IPS DF 19.7 (cell line): ENCODE measurements at places on chromosomes 4 and X.

DNA sequence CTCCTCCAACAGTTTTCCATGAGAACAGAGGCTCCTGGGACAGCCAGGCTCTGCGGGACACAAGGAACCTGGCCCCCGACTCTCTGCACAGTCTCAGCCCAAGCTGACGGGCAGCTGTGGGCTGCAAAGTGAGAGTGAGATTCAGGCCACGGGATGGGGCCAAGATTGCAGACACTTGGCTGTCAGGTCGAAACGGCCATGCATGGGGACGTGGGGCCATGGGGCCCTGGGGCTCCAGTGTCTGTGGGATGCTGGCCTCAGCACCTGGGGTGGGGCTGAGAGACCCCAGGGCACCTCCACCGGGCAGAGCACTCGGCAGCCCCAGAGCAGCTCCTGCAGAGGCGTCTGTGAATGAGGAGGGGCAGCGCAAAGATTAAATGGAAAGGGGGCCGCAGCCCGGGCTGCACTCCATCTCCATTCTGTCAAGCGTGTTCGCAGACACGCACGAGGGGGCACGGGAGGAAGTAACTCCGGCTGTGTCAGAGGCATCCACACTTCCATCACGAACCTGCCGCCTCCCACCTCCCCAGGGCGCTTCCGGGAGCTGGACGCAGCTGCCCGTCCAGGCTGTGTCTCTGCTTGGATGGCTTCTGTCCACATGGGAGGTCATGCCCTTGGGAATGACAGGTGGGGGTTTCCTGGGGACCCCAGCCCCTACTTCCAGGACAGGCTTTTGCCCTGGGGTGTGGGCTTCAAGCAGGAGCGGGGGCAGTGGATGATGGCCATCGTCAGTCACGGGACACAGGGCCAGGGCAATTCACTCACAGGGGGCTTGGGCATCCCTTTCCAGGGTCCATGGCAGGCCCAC is 82.8 kb upstream of the NKX1-1 start:
- no peak for DNase-seq

DNA sequence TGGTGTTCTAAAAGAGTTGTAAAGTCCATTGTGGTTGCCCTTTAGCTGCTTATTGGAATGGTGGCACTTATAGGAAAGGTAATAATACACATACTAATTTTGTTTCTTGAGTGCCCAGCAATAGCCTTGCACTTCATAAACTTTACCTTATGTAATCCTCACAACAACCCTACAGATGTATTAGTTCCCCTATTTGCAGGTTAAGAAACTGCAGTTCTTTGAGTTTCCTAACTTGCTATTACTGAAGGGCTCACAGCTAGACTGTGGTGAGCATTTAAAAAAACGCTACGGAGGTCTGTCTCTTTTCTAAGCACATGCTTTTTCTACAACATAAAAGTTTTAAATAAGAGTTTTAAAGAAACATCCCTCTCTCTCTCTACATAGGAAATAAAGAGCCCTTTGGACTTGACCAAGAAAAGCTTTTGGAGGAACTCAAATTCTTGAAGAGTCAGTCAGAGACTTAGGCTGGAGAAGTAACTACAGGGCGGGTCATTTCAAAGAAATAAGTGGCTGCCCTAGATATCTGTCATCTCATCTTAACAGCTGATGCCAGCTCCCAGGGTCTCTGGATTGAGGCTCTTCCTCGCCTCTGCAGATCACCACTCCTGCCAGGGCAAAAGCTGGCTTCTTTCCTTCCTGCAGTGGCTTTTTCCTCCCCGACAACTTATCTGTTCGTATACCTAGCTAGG is 42.0 kb upstream of the FBXW7 start:
- no peak for DNase-seq

DNA sequence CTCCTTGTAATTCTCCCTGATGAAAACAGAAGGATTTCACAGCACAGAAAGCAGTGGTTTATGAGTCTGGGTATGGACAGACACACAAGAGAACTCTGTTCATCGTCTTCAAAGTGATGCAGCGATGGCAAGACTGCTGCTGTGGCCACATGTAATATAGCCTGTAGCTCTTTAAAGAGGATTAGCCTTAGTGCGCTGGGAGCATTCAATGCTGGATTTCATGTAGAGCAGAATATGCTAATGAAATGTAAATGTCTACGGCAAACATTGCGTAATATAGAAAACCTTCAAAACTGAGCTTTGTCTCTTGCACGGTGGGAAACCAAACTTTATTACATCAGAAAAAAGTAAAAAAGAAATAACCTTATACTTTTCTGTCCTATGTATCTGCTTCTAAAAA is 42.9 kb downstream of the ALPK1 start:
- DNase-seq: no peak

GRCh38 chr4:173862754-173863153 is 332.7 kb upstream of the HAND2 start:
- no peak for DNase-seq

- no peak for DNase-seq
These were observed 131.7 kb upstream of the PCDH18 start for GRCh38 chr4:137664046-137664387.

GRCh38 chr4:168536448-168536847 is 39.6 kb downstream of the PALLD start:
- DNase-seq: no peak

DNA sequence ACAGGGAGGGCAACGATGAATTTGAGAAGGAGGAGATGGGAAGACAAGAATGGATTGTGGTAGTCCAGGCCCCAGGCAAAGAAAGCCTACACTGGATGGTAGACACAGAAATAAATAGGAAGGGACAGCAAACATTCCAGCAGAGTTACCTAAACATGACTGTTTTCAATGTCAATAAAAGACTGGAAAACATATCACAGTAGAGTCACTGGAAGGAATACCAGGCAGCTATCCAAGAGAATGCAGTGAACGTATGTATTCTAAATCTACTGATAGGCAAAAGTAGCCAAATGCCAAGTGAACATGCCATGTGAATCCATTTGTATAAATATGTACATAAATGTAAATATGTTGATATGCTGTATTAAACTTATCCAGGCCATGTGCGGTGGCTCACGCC is 183.0 kb downstream of the PALLD start:
- DNase-seq: no peak

GRCh38 chr4:32847461-32847860 is 2127.3 kb downstream of the PCDH7 start:
- no peak for DNase-seq

GRCh38 chr4:66577922-66578321 is 907.6 kb upstream of the EPHA5 start:
- DNase-seq: no peak

- no peak for DNase-seq
These were observed 23.9 kb upstream of the BCOR start for GRCh38 chrX:40121618-40122017.

GRCh38 chrX:47621851-47622250 is 2.2 kb upstream of the SYN1 start:
- no peak for DNase-seq

DNA sequence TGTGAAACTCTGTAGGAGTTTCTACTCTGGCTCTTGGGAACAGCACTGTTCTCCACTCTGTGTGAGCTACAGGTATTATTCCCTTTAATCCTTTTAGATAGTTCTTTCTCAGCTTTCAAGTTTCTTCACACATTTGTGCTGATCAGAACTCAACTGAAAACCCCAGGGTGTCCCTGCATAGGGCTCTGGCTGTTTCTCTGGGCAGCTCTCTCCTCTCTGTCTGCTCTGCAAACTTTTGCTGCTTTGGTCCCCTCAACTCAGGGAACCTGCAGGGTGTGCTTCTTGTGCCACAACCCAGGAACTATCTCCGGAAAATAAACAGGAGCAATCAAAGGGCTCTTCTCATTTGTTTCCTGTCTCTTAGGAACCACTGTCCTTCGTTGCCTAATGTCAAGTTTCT is 196.6 kb upstream of the GABRA2 start:
- no peak for DNase-seq

DNA sequence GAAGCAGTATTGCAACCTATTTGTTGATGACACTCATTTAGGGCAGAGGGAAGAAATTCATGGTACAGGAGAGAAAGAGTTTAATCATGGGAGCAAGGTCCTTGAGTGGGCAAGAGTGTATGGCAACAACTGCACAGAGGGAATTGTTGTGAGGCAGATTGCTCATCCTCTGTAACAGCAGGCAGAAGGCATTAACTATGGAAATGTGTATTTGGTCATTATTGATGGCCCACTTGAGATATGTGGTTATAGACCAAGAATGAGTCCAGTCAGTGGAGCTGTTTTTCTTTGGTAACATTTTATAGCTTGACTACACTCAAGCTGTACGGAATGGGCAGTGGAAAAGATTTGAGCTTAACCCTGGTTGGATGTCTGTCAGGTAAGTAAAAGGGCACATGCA is 15.9 kb downstream of the PLRG1 start:
- DNase-seq: no peak

DNA sequence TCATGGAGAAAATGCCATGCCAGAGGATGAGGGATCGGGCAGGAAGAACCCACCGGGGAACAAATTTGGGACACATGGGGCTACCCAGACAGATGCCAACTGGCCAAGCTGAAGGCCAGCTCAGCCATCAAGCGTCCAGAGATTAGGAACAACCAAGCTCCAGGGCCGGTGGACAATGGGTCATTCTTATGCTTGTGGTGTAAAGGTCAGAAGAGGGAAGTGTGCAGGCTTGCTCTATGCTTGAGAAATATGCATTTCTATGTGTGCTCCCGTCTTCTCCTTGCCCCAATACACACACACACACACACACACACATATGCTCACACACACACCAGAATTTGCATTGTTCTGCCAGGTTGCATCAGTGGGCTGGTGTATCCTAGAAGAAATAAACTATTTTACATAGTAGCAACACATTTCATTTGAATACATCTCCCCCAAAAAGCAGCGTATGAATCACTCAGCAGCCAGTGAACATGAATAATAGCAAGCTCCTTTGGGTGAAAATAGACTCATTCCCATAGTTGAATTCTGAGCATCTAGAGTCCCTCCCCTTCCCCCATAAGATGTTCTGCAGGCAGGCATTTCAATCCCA is 201.9 kb upstream of the PPARGC1A start:
- no peak for DNase-seq
